NCI-H460 (cell line): ENCODE measurements at places on chromosomes 7 and 10.

- DNase-seq = no peak
Observed at GRCh38 chr7:30403477-30403876, 75.1 kb downstream of the NOD1 start.

DNA sequence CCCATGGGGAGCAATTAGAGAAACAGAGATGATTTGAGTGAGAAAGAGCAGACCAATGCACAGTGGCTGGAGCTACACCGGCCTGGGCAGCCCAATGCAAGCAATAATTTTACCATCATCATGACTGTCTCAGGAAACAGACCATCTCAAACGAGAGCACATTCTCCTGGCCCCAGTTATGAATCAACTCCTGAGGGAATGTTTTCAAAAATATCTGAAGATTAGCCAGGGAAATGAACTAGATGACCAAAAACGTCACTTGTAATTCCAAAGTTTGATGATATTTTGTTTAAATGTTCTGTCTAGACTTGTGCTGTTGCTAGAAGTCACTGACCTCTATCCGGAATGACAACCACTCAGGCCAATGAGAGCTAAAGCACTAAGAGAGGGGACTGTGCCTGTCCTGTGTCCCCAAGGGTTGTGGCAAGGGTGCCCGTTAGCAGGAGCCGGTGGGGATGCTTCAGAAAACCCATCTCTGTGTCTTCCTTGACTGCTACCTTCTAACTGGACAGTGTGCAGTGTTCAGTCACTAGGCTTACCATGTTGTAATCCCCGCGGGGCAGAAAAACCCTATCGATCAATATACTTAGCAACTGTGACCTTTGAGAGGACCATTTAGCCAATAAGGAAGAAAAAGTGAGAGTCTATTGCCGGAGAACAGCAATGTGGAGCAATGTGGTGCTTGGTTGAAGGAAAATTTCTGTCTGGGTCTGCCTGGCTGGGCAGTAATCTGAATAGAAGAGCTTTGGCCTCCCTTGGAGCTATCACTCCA, 202.4 kb downstream of the ADAM12 start:
- DNase-seq = no peak

GRCh38 chr10:78253063-78253853, 219.6 kb downstream of the RPS24 start:
- DNase-seq = no peak

GRCh38 chr10:132363921-132364593, 32.1 kb downstream of the LRRC27 start:
- no peak for DNase-seq

GRCh38 chr7:116165717-116166116, 44.6 kb upstream of the TES start:
- no peak for DNase-seq

- no peak for DNase-seq
Observed at GRCh38 chr10:111297351-111297848, 220.6 kb downstream of the ADRA2A start.
